ENCODE measurements at places on chromosomes 7 and 10. TPM values are rescaled to one million over a fixed set of nuclear protein-coding genes. Genes with fewer than 3 reads are reported as not detected.

The CYP2C18 gene
- not detected for total RNA-seq

The UTF1 gene
- total RNA-seq, result not detected

The LRRC4 gene
- not detected for total RNA-seq

The RP9 gene
- total RNA-seq, result 31.6 TPM

The HOXA5 gene
- total RNA-seq, result 3.9 TPM

The TUBB8 gene
- 0.12 TPM for total RNA-seq

The SSMEM1 gene
- total RNA-seq, result not detected

The MPP7 gene
- total RNA-seq, result 0.07 TPM

The GRM3 gene
- total RNA-seq, result not detected

Data from A549 treated with CORT108297 at 1 μM for 4 hours (cell line).